ENCODE measurements at places on chromosomes 1 and 21. TPM values are rescaled to one million over a fixed set of nuclear protein-coding genes. Genes with fewer than 3 reads are reported as not detected.

GRCh38 chr1:230069796-230070195 lies 2.8 kb downstream of the GALNT2 start:
- DNase-seq = no peak

- no peak for DNase-seq
Measured at GRCh38 chr1:48740621-48741020, 36.1 kb downstream of the BEND5 start.

DNA sequence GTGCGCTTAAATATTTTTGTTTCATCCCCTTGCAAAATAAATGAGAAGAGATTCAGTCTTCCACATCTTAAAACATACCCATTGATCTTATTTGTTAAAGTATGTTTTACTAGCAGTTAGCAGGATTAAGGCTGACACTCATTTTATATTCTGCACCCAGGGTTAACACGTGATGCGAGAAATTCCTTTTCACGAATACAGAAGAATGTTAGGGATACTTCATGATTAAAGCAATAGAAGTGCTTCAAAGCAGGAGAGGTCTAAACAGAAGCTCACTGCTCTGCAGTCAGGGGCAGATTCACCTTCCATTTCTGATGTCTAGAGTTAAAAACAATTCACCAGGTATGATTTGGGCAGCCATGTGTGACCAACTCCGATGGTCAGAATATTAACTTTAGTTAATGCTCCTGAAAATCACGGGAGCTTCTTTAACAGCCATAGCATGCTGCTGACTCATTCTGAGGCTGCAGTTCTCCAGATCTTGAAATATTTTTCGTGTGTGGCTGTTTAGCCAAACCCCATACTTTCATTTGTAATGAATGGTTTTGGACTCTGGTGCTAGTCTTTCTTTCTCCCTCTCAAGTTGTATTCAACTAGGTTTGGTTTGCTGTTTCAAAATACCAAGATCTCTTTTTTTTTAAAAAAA lies 19.7 kb downstream of the BCAR3 start:
- no peak for DNase-seq

DNA sequence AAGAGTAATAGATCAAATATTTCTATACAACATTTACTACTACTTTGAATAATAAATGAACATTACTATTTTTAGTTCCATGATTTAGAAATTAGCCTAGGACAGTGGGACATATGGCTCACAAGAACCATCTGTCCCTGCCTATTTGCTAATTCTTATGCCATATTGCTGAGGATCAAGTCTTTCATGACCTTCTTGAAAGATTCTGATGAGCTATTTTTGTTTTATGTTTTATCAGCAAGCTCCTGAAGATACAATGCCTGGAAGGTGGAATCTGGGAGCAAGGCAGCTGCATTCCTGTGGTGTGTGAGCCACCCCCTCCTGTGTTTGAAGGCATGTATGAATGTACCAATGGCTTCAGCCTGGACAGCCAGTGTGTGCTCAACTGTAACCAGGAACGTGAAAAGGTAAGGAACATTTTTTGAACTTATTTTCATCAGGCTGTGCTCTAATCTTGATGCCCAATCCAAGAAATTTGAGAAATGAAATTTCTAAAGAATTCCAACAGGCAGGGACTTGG lies 326.7 kb downstream of the PAPPA2 start:
- DNase-seq = no peak

DNA sequence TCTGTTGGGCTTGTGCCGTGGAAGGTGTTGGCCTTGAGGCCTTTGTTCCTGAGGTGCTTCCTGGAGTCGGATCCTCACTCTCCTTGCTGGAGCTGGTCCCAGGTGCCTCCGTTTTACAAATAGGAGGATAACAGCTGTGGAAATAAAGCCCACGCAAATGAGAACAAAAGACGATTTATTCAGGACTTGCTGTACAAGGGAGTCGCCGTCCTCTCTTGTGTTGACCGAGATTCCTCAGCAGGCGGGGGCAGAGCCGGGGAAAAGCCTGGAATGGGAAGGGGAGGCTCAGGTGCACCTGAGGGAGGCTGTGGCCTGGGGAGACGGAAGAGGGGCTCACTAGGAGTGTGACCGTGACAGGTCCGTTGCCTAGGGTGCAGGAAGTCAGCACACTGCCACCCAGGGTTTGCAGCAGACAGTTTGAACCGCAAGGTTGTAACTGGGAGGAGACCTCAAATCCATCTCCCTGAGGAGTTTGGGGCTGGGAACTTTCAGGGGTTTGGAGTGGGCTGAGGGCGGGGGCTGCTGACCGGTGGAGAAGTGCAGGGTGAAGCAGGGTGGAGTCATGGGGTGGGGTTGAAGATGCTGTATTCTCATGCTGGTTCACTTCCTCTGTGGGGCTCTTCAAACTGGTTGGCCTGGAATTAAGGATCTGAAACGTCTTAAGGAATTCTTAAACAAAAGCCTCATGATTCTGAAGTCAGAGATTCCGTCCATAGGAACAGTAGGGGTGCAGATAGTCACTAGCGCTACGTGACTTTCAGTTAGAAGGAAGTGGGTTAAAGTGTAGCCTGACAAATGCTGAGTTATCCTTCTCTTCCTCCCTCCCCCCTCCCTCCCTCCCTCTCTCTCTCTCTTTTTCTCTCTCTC lies 2.6 kb upstream of the CSTB start:
- DNase-seq = peak; percentile 29

DNA sequence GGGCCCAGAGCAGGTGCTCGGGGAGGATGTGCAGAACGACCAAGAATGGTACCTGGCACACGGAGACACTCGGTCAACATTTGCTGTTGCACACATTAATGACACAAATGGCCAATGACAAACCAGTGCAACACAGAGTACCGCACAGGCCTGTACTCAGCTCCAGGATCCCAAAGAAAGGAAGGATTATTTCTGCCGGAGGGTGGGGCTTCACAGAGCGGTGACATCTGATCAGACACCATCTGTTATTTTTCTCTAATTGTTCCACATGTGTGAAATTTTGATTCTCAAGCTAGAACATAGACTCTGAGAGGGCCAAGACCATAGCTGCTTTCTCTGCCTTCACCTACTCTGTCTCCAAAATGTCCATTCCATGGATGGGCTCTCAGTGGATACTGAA lies 100.4 kb downstream of the MRPL37 start:
- DNase-seq = no peak

GRCh38 chr1:48524892-48525467 lies 53.0 kb upstream of the SPATA6 start:
- DNase-seq = no peak

- DNase-seq = no peak
Measured at GRCh38 chr1:209455661-209456358, 127.7 kb upstream of the CAMK1G start.

- peak; percentile 27 for DNase-seq
Measured at GRCh38 chr1:175757381-175758015, 14.1 kb upstream of the TNR start.

GRCh38 chr1:173403996-173404395 lies 73.1 kb upstream of the PRDX6 start:
- no peak for DNase-seq

DNA sequence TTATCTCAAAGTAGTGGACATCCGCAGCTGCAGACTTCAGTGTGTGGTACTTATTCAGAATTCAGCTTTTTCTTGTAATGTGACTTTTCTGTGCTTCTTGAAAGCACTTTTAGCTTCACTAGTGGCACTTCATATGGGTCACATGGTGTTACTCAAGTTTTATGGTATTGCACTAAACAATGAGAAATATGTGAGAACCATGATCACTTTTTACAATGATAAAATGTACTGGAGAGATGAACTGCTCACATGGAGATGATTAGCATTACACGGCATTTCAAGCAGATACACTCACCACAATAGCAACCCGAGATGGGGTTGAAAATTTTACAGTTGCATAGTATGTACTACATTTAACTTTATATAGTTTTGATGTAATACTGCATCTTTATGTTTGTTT lies 40.1 kb upstream of the GPR52 start:
- DNase-seq = no peak

DNA sequence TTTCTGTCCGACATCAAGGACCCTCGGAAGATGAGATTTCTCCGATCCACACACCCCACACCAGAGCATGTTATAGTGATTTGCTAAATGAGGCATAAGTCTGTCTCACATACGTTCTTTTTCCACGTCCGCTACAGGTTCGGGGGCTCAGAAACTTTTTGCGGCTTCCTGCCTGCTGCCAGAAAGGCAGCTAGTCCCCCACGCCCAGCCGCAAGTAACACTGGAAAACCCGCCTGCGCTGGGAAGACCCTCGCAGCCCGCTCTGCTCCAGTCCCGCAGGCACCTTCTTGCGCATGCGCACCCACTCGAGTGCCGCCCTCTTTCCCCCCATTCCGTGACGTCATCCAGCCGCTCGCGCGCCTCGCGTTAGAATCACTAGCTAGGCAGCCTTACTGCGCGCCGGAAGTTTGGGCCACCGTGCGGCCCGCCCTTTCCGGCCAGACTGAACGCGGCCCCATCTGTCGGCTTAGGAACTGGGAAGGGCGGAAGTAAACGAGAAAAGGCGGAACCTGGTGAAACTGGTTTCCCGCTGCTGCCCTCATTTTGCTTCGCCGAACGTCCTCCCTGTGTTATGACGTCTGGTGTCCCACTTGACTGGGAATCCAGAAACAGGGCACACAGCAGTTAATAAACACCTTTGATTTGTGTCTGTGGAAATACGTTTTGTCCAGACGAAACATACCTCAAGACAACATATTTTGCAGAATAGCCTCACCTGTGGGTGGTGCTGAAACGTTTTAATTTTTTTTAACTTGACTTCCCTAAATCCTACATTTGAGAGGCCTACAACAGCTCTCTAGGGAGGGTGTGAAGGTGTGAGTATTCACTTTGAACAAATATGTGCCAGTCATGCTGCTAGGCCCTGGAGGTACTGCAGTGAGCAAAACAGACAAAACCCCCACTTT lies at the start of gene C1orf74:
C1orf74 (minus strand) TSS at position 295 of the 905 bp plus-strand sequence. CDS start 925 bp downstream, outside the sequence.
- DNase-seq = peak; percentile 99

DNA sequence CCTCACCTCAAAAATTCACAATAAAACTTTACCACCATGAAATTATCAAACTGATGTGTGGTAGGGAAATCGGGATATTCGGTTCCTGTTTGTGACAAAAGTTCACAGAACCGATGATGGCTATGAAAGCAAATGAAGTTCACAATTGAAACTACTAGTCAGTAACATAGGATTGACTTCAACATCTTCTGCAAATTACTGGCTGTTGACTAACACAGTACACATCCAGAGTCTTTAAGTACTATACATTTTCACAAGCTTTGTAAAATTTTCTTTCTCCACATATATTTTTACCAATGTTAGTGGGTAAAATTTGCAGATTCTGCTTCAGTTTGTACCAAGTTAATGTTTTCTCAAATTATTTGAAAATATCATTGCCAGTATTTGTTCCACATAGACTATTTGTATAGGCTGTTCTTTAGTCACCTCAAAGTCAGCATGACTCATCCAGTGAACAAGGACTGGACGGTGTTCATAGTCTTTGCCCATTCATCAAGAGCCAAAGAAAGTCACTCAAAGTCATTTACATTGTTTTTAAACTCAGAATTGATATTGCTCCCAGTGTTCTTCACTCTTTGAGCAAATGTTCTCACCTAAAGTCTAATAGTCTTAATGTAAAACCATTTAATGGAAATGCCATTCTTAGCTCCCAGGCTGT lies 213.4 kb downstream of the USP25 start:
- DNase-seq = no peak

- DNase-seq = no peak
Measured at GRCh38 chr1:82018319-82018718, 217.6 kb downstream of the ADGRL2 start.

- DNase-seq = no peak
Measured at GRCh38 chr1:195897076-195897475, 711.2 kb downstream of the KCNT2 start.

DNA sequence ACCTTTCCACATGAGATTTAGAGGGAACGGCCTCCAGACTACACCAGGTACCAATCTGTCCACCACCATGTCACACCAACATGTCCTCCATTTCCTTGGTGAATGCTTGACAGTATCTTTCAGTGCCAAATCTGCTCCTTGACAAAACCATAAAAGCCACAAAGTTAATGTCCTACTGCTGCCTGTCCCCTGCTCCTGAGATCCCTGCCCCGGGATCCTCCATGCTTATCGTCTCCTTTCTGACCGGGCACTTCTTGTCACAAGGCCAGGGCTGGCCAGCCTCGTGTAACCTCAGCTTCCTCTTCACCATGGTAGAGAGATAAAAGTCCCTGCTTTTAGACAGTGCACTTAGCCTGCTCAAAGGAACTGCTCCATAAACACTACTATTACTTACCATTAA lies 136.2 kb downstream of the NAV1 start:
- DNase-seq = no peak

GRCh38 chr1:170853867-170854266 lies 81.5 kb upstream of the MROH9 start:
- no peak for DNase-seq

DNA sequence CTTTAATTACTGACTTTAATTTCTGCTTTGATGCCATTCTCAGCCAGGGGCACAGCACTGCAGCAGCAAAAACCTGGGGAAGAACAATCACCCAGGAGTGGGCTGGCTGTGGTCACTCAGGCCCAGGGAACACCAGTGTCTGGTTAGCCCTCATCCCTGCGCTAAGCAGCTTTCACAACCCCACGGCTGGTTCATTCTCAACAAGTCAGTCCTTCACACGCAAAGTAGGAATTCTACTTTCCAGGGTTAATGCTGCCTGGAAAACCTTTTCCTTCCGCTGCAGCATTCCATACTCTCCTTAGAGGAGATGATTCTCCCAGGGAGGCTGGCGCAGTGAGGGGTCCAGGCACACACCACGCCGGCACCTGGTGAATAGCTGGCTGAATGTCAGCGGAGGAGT lies 24.3 kb upstream of the KCNE1 start:
- no peak for DNase-seq

- DNase-seq = peak; percentile 9
Measured at GRCh38 chr1:165287781-165288180, 68.7 kb downstream of the LMX1A start.

DNA sequence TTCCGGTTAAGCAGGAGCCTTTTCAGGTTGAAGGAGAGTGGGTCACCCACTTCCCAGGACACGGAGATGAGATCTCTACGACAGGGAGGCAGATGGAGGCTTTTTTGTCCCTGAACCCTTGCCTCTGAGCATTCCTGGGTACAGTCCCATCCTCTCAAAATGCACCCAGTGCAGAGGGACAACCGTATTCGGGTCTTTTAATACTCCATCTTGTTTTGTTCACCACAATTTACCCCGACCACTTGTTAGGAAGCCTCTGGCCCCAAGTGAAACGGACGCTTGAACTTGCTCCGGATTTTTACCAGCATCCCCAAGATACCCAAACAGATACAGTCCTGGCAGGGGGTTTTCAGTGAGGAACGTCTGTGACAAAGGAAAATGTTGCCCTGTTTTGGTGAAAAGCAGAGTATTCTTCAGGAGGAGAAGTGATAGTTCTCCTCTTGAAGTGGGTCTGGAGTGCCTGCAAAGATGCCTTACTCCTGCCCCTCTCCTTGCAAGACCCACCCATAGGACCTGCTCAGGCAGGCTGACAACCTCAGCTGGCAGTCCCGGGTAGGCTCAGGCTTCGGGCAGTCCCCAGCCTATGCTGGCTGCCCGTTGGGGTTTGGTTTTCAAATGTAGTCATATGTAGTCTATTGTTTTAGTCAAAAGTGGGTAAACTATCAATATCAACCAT lies 669 bp upstream of the ARL8A start:
- DNase-seq = no peak

Gene SLC2A5
- 8.1 TPM for total RNA-seq

Gene TXNIP
- total RNA-seq = 550 TPM

Gene SLC16A1
- total RNA-seq = 121 TPM

Gene USH2A
- total RNA-seq = under 0.01 TPM

Gene C1QTNF12
- 40.0 TPM for total RNA-seq

Gene SNX27
- total RNA-seq = 30.6 TPM

Gene OR2L13
- not detected for total RNA-seq

Gene CRP
- total RNA-seq = not detected

Gene KRTAP21-2
- not detected for total RNA-seq

Gene AQP10
- total RNA-seq = not detected
